ENCODE measurements at places on chromosomes 5 and 9. TPM values are rescaled to one million over a fixed set of nuclear protein-coding genes. Genes with fewer than 3 reads are reported as not detected.

SPATA31C1 gene
- not detected for polyA plus RNA-seq

ADAMTSL1 gene
- polyA plus RNA-seq = 22.6 TPM

RABGAP1 gene
- polyA plus RNA-seq = 56.4 TPM

ENTPD8 gene
- polyA plus RNA-seq = not detected

DNA sequence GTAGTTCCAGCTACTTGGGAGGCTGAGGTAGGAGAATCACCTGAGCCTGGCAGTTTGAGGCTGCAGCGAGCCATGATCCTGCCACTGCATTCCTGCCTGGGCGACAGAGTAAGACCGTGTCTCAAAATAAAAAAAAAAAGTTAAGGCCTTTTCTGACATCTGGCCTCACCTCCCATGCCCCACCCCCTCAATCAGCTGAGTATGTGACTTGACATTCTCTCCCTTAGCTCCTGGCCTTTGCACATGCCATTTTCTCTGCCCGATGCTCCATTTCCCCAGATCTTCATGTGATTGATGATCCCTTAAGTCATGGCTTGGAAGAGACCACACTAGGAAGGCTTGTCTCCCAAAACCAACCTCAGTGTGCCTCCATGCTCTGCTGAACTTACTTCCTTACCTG is 17.7 kb upstream of the TCOF1 start:
- DNase-seq = no peak
